A673 (cell line): ENCODE measurements at places on chromosomes 6 and 20.
A peak's percentile ranks its signal among the peaks of the same experiment; 100 is the strongest.

DNA sequence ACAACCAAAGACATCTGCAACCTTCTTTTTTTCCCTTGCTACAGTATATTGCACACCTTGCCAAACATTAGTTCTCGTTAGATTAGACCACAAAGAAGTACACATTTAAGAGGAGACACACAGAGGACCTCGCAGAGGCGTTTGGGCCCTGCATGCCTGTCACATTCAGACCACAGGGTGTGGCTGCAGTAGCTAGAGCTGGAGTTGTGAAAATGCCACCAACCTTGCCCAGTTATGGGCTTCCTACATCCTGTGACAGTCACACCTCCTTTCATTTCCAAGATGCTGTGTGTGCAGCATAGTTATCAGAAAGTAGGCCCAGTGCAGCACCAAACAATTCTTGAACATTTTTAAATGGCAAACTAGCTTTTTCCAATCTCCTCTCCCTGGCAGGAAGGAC is 2.4 kb downstream of the SYNE1 start:
- no peak overlapping the region for H3K27ac ChIP-seq
- peaks cover 39% of the 10 kb centered on the region for H3K27me3 ChIP-seq
- no peak overlapping the region for H3K4me3 ChIP-seq

- H3K27me3 ChIP-seq, result no peaks in the 10 kb centered on the region
- no peaks in the 10 kb centered on the region for H3K36me3 ChIP-seq
- DNase-seq, result no peak
- no peak overlapping the region for H3K27ac ChIP-seq
- no peak overlapping the region for H3K4me3 ChIP-seq
- H3K4me1 ChIP-seq, result no peaks in the 10 kb centered on the region
Observed at GRCh38 chr6:109008054-109008453, 86.6 kb downstream of the SESN1 start.

DNA sequence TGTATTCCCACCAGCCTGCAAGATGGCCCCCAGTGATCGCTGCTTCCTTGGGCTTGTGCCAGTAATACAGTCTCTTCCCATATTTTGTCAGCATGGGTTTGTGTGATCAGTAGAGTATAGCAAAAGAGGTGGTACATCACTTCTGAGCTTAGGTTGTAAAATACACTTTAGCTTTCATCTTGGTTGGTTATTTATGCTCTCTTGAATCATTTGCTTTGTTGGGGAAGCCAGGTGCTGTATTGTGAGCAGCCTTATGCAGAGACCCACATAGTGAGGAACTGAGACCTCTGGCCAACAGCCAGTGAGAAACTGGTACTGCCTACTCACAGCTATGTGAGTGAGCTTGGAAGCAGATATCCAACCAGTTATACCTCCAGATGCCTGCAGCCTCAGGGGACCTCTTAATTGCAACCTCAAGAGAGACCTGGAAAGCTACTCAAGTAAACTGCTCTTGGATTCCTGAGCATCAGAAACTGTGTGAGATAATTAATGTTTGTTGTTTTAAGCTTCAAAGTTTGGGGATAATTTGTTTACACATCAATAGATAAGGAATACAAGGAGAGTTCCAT is 229.3 kb downstream of the FARS2 start:
- H3K36me3 ChIP-seq, result no peaks in the 10 kb centered on the region
- no peak overlapping the region for H3K27ac ChIP-seq
- no peaks in the 10 kb centered on the region for H3K27me3 ChIP-seq

GRCh38 chr20:44910690-44911262 is 916 bp downstream of the PABPC1L start:
- H3K4me3 ChIP-seq, result peak overlapping the region; percentile 87
- no peaks in the 10 kb centered on the region for H3K4me1 ChIP-seq
- no peak for DNase-seq

DNA sequence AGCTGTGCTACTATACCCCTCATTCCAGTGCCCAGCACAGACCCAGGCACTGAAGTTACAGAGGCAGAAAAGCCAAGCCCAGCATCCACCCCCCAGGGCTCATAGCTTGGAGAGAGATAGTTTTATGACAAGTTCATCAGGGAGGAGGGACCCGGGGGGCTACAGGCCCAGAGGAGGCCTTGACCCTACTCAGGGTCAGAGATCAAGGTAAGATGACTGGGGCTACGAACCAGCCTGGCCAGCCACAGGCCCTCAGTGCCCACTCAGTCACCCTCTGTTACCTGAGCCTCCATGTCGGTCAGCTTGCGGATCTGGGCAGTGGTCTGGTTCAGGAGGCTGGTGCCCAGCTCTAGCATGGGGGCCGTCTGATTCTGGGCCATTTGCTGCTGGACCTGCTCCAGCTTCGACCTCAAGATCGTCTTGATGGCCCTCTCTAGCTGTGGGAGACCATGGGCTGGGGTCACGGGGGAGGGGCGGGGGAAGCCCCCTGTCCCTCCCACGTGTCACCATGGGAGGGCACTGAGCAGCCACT is 26.1 kb downstream of the ANGPT4 start:
- no peaks in the 10 kb centered on the region for H3K36me3 ChIP-seq
- no peak overlapping the region for H3K27ac ChIP-seq
- H3K4me1 ChIP-seq, result peaks cover 16% of the 10 kb centered on the region

DNA sequence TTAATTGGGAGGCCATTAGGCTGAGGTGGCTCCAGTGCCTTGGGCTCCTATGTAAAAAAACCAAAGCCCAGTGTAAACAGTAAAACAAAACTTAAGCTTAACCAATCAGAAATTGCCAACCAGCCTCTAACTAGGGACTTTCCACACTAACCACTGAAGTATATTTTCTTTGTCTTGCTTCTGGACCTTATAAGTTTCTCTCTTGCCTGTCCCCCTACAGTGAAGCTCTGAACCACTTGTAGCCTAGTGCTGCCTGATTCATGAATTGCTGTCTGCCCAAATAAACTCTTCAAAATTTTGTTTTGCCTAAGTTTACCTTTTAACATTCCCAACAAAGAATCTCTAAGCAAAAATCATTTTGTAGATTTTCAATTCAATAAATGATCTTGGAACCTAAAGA is 28.2 kb downstream of the POPDC3 start:
- H3K4me3 ChIP-seq, result no peak overlapping the region
- H3K36me3 ChIP-seq, result no peaks in the 10 kb centered on the region
- H3K27ac ChIP-seq, result no peak overlapping the region
- no peak for DNase-seq
- no peaks in the 10 kb centered on the region for H3K4me1 ChIP-seq

DNA sequence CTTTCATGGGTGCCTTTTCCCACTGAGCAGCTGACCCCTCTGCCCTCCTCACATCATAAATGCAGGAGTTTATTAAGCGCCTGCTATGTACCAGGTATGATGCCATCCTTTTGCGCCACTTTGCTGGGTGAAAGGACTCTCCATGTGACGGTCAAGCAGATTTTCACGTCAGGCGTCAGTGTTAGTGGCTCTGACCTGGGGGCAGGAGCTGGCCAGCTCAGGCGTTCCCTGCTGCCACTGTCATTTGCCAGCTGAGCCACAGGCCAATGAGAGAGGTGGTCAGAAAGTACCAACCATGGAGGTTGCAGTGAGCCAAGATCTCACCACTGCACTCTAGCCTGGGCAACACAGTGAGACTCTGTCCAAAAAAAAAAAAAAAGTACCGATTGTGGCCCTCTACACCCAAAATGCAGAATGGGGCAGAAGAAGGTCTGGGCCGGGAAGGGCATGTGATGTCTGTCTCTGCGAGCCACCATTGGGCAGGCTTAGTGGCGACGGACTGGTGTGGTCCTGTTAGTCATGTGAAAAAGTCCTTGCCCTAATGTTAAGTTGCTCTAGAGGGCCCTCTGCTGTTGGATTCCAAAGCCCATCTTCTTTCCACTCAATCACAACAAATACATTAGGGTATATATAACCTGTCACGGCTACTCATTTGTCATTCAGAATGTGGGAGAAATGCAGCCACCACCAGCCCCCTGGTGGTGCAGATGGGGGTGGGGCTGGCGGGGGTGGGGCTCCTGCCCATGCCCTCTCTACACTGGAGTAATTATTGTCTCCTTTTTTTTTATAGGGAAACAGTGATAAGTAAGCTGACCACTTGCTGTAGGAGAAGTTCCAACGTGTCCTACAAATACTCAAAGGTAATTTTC is 18.4 kb upstream of the SLC22A1 start:
- H3K27me3 ChIP-seq, result no peaks in the 10 kb centered on the region
- no peak overlapping the region for H3K4me3 ChIP-seq
- H3K4me1 ChIP-seq, result no peaks in the 10 kb centered on the region
- no peak overlapping the region for H3K27ac ChIP-seq

DNA sequence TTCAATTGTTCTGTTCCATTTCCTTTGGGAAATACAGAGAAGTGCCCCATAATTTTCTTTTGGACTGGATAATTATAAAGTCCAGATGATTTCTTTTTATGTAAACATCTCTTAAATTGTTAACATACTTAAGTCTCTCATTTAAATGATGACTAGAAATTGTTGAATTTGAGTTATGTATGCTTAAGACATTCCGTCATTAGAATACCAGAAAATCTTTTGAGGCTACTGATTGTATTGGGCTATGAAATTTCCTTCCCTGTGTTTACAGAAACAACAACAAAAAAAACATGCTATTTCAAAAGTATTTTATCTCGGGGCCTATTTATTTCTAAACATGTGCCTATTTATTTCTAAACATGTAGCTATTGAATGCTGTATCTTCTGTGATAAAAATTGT is 125.4 kb downstream of the SH3BGRL2 start:
- no peak for DNase-seq
- no peaks in the 10 kb centered on the region for H3K4me1 ChIP-seq
- no peak overlapping the region for H3K27ac ChIP-seq
- no peaks in the 10 kb centered on the region for H3K36me3 ChIP-seq
- H3K27me3 ChIP-seq, result no peaks in the 10 kb centered on the region

DNA sequence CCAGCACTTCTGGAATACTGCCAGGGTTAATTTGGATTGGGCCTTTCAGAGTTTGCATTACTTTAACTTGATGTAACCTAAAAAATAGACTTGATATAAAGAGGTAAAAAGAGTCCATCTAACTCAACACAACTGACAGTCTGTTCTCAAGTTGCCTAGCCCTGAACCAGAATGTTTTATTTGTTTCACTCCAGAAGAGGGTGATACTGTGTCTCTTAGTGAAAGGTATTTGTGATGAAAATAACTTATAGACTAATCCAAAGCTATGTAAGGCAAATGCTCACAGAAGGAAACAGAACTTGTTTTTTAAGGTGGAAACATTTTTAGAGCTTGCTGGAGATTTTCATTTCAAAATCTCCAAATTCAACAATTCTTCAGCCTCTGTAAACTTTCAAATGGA is 469.1 kb upstream of the RUNX2 start:
- H3K27me3 ChIP-seq, result no peaks in the 10 kb centered on the region
- DNase-seq, result peak; percentile 9

GRCh38 chr6:44451803-44452695 is 64.5 kb downstream of the CDC5L start:
- peaks cover 3% of the 10 kb centered on the region for H3K4me1 ChIP-seq
- no peak for DNase-seq
- no peak overlapping the region for H3K27ac ChIP-seq
- H3K4me3 ChIP-seq, result no peak overlapping the region

DNA sequence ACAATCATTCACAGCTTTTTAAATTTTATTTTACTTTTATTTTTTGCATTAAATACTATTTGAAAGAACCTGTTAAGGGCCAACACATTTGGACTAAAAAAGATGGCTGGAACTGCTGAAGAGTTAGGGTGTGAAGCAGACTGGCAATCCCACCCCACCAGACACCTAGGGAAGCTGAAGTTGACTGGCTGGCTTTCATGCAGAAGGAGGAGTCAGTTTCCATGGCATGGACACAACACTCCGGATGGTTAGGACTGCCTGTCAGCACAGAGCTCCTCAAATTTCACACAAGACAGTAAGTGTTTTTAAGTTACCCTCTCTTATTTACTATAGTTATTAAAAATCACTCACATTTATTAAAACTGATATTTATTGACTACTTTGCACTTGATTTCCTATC is at the start of gene ANKRD66:
Gene ANKRD66, plus strand, starts transcription at position 238 of the 400 bp plus-strand sequence. CDS start 5,016 bp downstream, outside the sequence.
- no peak for DNase-seq
- H3K27me3 ChIP-seq, result no peaks in the 10 kb centered on the region
- H3K4me3 ChIP-seq, result no peak within 1 kb of the TSS
- H3K36me3 ChIP-seq, result no peaks in the 10 kb centered on the region
- no peak within 1 kb of the TSS for H3K27ac ChIP-seq

- peak; percentile 5 for DNase-seq
- no peaks in the 10 kb centered on the region for H3K27me3 ChIP-seq
- no peaks in the 10 kb centered on the region for H3K36me3 ChIP-seq
- no peaks in the 10 kb centered on the region for H3K4me1 ChIP-seq
- no peak overlapping the region for H3K4me3 ChIP-seq
Observed at GRCh38 chr6:163291622-163292021, 122.9 kb upstream of the QKI start.
